ENCODE measurements at places on chromosomes 11 and 22.
A peak's percentile ranks its signal among the peaks of the same experiment; 100 is the strongest.

GRCh38 chr11:69913591-69914285 lies 94.5 kb upstream of the FGF3 start:
- no peak for DNase-seq

- no peak for DNase-seq
Measured at GRCh38 chr22:40654522-40655167, 18.1 kb upstream of the MRTFA start.

- DNase-seq = peak; percentile 62
Measured at GRCh38 chr22:37601540-37602442, 6.8 kb upstream of the GGA1 start.

- DNase-seq = no peak
Measured at GRCh38 chr22:28034145-28034759, 115.2 kb upstream of the PITPNB start.

- no peak for DNase-seq
Measured at GRCh38 chr11:134742224-134742612, 330.2 kb upstream of the B3GAT1 start.

GRCh38 chr22:43859176-43859575 lies 3.1 kb downstream of the SULT4A1 start:
- no peak for DNase-seq

DNA sequence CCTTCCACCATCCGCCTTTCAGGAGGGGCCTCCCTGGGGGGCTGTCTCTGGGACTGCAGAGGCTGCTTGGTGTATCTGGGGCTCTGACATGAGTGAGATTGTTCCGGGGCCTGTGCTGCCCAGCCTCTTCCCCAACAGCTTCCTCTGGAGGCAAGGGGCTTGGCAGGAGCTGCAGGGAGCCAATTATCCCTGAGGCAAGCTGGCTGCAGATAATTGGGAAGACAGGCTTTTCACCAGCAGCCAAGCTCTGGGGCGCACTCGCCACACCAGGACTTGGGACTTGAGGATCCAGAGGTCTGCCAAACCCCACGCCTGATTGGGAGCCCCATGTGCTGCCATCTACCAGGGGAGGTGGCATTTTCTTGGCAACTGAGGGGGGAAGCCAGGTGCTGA lies 15.6 kb upstream of the RTN4R start:
- no peak for DNase-seq

- no peak for DNase-seq
Measured at GRCh38 chr11:6895010-6895409, 2.7 kb upstream of the OR2D2 start.

GRCh38 chr22:22942511-22943329 lies 55.1 kb downstream of the IGLL5 start:
- DNase-seq = no peak

DNA sequence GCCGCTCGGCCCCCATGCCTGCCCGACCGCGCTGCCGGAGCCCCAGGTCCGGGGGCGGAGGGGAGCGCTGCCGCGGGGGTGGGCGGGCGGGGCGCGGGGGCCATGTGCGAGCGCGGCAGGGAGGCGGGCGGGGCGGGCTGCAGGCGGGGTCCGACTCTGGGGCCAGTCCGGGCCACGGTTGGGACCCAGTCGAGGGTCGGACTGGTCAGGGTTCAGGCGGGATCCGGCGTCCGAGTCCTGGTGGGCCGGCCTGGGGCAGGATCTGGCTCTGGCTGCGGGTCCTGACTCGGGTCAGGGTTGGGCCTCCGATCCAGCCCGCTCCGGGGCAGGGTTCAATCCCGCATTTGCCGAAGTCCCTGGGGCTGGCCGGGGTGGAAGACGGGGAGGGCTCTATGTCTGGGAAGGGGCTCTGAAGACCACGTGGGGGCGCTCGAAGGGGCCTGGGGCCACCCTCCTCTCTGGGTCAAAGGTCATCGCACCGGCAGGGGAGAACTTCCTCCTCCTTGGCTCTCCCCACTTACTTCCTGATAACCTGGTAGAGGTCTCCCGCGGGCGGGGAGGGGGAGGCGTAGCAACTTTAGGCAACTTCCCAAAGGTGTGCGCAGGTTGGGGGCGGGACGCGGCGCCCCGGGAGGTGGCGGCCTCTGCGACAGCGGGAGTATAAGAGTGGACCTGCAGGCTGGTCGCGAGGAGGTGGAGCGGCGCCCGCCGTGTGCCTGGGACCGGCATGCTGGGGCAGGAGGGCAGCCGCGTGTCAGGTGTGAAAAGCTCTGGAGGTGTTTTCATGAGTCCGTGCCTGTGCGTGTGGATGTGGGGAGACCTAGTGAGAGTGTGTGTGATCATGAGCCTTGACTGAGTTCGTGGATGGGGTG lies 603 bp downstream of the ESRRA start:
- no peak for DNase-seq

DNA sequence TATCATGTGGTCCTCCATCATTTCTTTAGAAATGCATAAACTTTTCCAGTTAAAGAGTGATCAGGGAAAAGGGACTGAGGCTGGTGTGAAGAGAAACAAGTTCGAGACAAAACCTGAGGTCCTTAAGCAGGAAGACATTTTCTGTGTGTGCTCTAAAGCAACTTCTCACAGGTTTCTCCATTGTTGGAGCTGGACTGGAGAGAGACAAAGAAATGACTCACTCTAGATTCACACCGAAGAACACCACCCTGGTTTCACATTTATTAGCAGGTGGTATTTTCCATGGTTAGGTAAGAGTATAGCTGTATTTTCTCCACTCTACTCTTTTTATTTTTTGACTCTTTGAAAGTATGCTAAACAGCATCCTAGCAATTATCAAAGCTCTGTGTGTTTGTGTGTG lies 736.4 kb downstream of the KCNA4 start:
- DNase-seq = no peak

DNA sequence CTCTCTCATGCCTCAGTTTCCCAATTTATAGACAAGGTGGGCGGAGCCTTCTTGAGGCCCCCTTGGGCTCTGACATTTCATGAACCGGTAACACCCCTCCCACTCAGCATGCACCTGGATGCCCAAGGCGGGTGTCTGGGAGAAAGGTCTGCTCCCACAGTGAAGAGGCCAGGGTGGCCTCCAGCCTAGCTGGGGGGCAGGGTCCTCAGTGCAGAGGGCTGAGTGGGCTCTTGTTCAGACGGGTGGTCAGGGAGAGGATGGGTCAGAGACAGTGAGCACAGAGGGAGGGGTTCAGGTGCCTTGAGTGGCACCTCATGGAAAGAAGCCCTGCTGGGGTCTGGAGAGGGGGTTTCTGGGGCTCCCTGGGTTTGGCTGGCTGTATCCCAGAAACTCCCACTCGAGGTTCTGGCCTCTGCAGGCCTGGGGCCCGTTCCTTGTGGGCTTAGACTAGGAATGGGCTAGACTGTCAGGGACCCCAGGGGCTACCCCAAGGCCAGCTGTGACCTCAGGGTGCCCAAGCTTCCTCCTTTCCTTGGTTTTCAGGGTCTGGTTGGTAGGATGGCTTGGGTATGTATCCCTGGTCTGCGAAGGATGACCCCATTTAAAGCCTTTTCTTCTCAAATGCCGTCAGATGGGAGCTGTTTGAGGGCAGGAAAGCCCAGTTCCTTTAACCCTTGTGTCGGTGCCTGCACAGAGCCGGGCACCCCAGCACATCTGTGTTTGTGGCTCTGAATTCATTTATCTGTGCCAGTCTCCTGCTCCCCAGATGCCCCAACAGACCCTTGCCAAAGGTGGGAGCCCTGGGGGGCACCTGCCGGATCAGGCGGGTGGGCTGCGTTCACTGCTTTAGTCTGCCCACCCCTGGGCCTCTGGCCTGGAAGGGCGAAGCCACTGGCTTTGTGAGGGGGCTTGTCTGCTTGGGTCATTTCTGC lies 1.2 kb downstream of the SYNGR1 start:
- no peak for DNase-seq

DNA sequence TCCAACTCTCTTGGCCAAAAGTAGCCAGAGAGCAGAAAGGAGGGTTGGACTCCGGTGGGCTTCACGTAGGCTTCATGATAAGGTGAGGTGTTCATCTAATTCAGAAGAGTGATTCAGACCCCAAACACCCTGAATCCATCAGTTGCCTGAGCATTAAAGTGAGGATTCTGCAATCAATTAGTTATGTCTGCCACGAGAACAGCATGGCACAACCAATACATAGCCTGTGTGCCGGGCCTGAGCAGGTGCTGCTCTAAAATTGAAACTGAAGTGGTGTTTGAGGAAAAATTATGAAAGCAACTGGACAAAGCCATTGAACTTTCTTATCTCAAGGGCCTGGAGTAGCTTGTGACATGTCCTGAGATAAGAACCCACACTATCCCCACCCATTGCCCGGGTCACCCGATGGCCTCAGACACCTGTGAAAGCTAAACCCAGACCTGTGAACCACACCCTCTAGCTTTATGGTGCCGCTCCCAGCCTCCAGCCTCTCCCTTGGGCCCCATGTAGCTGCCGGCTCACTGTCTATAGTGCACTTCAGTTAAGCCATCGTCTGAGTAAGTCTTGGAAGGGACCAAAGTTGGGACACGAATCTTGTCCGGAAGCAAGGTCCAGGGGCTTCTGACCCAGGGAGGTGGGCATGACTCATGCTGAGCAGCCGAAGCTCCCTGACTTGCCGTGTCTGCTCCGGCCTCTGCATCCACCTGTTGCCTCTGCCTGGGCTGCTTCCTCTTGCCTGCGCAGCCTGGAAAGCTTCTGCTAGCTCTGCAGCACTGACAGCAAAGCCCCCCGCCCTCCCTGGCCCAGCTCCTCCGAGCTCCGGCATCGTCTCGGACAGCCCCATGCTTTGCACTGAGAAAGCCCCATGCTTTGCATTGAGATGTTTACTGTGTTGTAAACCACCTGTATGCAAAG lies 5.7 kb upstream of the MYEOV start:
- no peak for DNase-seq

- DNase-seq = no peak
Measured at GRCh38 chr22:40512426-40513136, 123.9 kb downstream of the MRTFA start.

DNA sequence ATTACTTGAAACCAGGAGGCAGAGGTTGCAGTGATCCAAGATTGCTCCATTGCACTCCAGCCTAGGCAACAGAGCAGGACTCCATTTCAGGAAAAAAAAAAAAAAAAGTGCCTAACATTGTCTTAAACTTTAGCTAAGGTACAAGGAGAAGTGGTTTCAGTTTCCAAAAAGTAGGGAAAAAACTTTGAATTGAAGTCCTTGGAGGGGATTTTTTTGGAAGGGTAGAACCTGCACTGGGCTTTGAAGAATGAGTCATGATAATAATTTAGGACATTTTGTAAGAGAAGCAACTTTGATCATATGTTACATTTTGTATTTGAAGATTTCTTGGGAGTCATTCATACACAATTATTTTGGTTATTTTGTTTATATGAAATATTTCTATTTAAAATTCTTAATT lies 31.8 kb upstream of the HIPK3 start:
- DNase-seq = no peak

GRCh38 chr22:25368271-25368670 lies 148.8 kb downstream of the CRYBB2 start:
- no peak for DNase-seq

GRCh38 chr11:35486446-35486845 lies 39.0 kb downstream of the PAMR1 start:
- no peak for DNase-seq

- no peak for DNase-seq
Measured at GRCh38 chr11:115993590-115993989, 489.4 kb upstream of the CADM1 start.

DNA sequence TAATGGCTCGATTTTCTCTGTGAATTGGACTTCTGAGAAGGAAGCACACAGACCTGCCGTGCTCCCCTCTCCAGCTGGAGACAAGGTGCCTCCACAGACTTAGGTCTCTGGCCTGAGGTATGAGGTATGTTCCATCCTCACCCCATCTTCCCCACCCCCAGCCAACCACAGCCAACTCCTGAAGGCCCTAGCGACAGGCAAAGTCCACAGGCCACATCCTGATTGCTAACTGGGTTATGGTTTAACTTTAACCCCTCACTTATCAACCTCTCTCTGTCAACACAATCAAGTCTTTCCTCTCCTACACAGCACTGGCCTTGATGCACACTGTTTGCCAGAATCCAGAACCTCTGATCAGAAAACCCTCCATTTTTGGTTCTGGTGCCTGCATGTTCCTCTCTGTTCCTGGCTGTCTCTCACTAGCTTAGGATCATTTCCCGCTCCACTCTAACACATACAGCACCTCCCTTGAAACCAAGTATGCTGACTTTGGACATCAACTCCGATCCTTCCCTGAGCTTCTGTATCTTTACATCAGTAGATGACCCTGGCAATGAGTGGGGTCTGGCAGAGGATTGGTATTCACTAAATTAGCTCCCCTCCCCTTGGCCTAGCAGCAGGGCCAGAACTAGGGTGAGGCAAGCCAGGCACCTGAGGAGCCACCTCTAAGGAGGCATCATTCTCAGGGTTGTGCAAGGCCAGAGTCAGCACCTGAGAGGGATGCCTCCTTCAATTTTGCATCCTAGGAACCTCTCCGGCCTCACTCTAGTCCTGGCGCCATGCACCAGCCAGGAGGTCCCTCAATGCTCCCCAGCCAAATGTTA lies 22.0 kb downstream of the JAML start:
- no peak for DNase-seq

Data from right renal pelvis (tissue), 4 donors.